ENCODE measurements at places on chromosomes 12 and 14.

DNA sequence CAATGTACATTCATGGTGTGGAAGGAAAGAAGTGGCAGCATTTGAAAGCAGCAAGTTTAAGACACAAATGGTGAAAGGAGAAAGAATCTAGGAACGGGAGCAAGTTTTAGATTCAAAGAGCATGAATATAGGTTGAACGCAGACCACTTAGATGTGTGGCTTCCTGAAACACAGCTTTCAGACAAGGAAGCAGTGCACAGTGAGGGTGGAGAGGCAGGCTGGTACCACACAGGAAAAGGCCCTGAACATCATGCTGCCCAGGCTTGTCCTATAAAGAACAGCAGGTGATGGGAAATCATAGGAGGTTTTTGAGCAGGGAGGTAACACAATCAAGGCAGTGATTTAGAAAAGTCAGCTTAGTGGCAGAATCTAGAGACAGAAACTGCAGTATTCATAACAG, 35.6 kb downstream of the GNS start:
- no peak for DNase-seq

GRCh38 chr14:105313381-105314286, 914 bp upstream of the PACS2 start:
- no peak for DNase-seq

DNA sequence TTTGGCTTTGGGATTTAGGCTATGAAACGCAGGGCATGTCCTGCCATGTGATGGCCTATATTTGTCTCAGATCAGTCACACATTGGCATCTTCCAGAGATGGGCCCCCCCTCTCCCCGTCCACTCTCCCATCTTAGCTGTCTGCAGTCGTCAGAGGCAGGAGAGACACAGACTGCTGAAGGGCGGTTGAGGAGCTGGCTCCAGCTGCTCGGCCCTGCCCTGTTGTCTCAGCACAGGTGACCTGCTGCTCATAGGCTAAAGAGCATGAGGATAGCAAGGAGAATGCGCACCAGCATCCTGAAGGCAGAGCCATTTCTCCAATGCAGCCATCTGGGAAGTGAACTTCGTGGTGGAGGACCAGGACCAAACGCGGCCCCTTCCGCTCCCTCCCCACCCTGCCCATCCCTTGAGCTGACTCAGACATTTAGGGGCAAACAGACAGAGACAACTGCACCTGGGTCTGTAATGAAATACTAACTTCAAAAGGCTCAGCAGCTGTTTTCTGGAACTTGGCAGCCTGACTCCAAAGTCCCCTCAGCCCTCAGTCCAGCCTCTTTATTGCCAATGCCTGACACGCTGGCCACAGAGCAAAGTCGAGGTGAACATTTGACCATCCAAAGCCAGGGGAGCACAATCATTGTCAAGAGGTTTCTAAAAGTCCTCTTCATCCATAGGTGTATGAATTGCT, 22.3 kb downstream of the FZD10 start:
- DNase-seq = no peak

- DNase-seq = no peak
Measured at GRCh38 chr12:94980577-94980976, 22.9 kb downstream of the NDUFA12 start.

GRCh38 chr14:43755707-43756106, 751.4 kb downstream of the FSCB start:
- no peak for DNase-seq

- no peak for DNase-seq
Measured at GRCh38 chr12:112844814-112845565, 53.4 kb downstream of the RPH3A start.

GRCh38 chr12:95551305-95551704, at the start of gene USP44:
TSS of gene USP44 (minus strand) at chr12:95551476. CDS start at chr12:95534256, 17,220 bp downstream.
- no peak for DNase-seq

DNA sequence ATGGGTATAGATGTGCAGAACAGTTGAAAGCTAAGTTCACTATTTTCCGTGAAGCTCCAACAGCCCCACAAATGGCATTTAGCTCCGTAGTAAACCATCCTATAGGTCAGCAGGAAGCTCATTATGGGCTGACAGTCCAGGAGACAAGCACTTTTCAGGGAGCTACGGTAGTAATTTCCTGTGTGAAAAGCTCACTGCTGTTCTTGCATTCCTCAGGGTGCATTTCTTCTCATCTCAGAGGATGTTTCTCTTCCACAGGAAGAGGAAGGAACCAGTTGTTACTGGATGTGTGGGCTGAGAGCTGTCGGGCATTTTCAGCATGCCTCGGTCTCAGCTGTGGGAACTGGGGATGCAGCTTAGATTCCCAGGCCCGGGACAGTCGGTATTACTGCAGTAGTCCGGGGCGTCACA, 72.8 kb downstream of the GALNT4 start:
- DNase-seq = no peak

GRCh38 chr12:6322969-6323339, 12.5 kb downstream of the PLEKHG6 start:
- DNase-seq = no peak

DNA sequence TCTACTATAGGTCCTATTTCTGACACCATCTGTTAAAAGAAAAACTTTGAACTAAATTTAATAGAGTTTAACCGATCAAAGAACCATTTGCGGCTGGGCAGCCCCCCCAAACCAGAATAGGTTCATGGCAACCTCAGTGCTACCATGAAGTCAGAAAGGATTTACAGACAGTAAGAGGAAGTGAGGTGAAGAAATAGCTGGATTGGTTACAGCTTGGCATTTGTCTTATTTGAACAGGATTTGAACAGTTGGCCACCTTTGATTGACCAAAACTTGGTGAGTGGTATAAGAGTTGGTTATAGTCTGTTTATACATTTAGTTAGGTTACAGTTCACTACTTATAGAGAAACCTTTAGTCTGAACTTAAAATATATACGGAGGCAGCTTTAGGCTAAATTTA, 88.9 kb downstream of the TXNDC16 start:
- DNase-seq = no peak

DNA sequence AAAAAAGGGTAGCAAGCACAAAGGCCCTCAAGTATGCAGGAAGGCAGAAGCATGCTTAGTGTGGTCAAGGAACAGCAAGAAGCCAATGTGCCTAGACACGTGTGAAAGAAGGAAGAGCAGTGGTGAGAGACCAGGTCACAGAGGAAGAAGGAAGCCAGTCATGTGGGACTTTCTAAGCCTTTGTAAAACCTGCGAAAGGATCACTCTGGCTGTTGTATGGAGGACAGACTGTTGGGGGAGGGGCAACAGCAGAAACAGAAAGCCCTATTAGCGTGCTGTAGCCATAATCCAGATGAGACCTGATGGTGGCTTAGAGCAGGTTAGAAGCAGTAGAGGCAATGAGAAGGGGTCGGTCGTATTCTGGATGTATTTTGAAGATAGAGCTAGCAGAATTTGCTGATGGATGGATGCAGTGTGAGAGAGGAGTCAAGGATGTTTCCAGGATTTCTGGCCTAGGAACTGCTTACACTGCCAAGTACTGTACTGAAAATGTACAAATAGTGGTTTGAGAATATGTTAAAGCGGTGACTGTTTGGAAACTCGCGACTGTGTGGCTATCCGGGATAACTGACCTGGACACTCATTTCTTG, 5.7 kb upstream of the MLF2 start:
- DNase-seq = no peak

DNA sequence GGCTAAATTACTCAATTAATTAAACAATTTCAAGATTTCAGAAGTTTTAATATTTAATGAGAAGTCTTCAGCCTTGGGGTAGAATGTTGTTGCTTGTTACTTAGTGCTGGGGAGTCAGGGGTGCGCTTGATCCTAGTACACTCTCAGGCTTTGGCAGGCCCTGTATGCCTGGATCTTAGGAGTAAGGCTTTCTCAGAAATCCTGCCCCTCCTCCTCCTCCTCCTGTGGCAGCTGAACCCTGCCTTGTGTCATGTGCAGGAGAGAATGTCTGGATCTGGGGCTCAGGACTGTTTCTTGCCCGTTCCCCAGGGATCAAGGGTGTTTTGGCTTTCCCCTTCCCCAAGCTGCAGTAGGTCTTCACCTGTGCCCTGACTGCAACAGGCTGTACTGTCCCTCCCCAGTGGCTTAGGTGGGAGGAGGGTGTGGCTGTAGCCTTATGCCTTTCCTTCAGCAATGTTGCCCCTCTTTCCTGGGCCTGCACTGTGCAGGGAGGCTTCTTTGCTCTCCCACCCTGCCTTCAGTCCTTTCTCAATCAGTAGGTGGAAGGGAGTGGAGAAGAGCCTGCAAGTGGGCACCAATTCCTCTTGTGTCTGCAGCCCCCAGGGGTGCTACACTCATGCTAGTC, 108.2 kb downstream of the SLC38A6 start:
- no peak for DNase-seq

GRCh38 chr12:80316222-80316621, 127.8 kb upstream of the PTPRQ start:
- DNase-seq = no peak

DNA sequence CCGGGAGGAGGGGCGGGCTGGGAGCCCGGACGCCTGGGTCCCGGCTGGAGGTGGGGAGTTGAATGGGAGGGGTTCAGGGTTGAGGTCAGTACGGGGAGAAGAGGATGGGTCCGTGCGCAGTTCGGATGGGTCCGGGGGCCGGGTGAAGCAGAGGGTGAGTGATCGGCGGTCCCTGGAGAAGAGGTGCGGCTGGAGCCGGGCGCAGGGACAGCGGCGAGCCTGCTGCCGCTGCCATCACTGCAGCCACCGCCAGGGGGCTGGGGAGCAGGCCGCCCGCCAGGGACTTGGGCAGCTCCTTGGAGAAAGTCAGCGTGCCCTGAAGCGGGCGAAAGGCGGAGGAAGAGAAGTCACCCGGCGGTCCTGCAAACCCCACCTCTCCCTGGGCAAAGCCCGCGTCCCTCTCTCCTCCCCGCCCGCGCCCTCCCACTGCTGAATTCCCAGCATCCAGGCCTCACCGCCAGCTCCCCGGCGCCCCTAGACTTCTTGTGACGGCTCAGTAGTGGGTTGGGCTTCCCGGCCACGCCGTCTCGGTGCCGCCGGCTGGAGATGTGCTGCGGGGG, 6.0 kb upstream of the GPR84 start:
- peak; percentile 9 for DNase-seq

- DNase-seq = no peak
Measured at GRCh38 chr12:4825011-4825858, 84.5 kb upstream of the KCNA1 start.

- DNase-seq = no peak
Measured at GRCh38 chr14:29043737-29044136, 277.1 kb downstream of the FOXG1 start.

- no peak for DNase-seq
Measured at GRCh38 chr12:63919756-63920155, 75.3 kb downstream of the SRGAP1 start.

DNA sequence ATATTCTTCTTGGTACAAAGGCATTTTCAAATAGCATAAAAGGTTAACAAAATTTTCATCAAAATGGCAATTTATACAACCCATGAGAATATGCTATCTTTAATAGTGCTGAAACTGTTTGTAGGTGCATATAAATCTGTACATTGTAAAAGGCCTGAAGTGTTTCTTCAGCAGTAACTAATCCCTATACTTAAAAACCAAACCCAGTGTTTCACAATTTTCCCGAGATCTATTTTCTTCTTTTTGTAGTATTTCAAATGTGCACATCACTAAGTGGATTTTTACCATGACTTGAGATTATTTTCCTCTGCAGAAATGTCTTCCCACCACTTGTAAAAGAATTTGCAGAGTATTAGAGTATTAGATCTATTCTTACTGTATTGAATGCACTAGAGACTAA, 76.5 kb downstream of the FERMT2 start:
- no peak for DNase-seq

- DNase-seq = peak; percentile 27
Measured at GRCh38 chr12:13165617-13166041, 30.9 kb upstream of the EMP1 start.

GRCh38 chr12:118432812-118433545, 56.6 kb downstream of the SUDS3 start:
- no peak for DNase-seq

GRCh38 chr12:78392918-78393317, 471.7 kb upstream of the SYT1 start:
- no peak for DNase-seq

GRCh38 chr14:101497684-101498525, 63.4 kb upstream of the DIO3 start:
- DNase-seq = no peak

- DNase-seq = no peak
Measured at GRCh38 chr12:120639771-120640721, at the start of gene CABP1. TSS of gene CABP1 (plus strand) at chr12:120640626. CDS start at chr12:120640686, 60 bp downstream.

- no peak for DNase-seq
Measured at GRCh38 chr12:108305520-108305919, 33.6 kb downstream of the CMKLR1 start.

DNA sequence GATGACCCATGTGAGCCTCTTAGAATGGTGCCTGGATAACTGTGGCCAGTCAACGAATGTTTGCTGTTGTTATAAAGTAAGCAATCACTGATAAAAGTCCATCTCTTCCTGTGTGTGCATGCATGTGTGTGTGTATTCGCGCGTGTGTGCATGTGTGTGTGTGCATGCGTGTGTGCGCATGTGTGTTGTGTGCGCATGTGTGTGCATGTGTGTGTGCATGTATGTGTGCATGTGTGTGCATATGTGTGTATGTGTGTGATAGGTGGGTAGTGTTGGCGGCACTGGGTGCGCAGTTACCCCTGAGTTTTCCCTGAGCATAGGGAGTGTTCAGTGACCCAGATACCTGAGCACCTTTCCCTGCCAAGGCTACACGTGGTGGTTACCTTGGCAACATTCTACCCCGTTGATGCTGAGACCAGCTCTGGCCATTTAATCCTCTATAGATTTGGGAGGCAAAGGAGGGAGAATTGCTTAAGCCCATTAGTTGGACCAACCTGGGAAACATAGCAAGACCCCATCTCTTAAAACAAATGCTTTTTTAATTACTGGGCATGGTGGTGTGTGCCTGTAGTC, 137.8 kb downstream of the SLC15A4 start:
- DNase-seq = no peak

GRCh38 chr14:68195126-68195525, 375.5 kb downstream of the RAD51B start:
- DNase-seq = no peak

DNA sequence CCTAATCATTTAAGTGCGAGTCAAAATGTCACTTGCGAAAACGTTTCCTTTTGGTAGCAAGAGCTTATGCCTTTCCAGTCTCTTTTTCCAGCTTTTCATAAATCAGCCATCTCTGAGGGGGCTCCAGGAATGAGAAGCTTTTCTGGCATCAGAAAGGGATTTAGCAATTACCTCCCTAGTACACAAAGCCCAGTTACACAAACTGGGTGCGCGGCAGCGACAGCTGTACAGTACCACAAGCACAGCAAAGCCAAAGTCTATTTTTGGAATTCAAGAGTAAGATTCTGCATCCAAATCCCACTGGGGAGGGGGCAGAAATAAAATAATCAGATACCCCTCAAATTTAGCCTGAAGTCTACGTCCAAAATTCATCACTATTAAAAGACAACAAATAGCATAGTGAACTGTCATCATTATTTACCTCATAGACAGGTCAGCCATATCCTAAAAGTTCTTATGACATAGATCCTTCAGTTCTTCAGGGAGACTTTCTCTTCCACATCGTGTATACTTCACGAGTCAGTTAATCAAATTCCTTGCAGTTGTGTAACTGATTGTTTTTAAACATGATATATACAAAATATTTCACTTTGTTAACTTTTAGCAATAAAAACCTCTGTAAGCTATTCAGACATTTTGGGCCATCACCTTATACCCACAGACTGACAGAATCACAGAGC, 150.8 kb downstream of the TTC7B start:
- no peak for DNase-seq

- no peak for DNase-seq
Measured at GRCh38 chr14:104246401-104247335, 108.3 kb downstream of the KIF26A start.

Data from activated naive CD4-positive, alpha-beta T cell (primary cell).